Lung microvascular endothelial cell (primary cell): ENCODE measurements at places on chromosomes 5 and 9. TPM values are rescaled to one million over a fixed set of nuclear protein-coding genes. Genes with fewer than 3 reads are reported as not detected.
A peak's percentile ranks its signal among the peaks of the same experiment; 100 is the strongest.

- DNase-seq = peak; percentile 83
These were observed 15.9 kb upstream of the C5orf47 start for GRCh38 chr5:173972925-173973615.

GRCh38 chr5:123264394-123264793, 158.8 kb downstream of the CEP120 start:
- DNase-seq = no peak

PCDHA4 gene
- total RNA-seq = under 0.01 TPM in 2 replicates

DNA sequence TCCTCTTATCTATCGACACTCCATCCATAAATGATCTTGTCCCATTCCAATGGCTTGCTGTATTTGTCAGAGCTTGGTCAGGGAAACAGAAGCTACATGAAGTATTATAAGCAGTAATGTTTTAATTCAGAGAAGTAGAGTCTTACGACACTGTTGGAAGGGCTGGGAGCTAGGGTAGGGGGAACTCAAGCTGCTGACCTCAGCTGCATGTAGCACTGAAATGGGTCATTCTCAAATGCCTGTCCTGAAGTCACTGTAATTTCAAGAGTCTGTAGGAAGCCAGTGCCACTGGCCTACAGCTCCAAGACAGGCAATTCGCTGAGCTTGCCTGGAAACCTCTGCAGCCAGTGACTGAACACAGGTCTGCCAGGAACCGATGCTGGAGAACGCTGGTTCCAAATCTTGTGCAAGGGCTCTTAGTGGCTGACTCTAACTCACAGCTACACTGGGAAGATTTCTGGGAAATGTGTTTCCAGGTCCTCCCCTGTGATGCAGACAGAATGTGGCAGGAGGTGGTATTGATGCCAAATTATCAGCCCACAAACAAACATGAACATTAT, 532.4 kb downstream of the CCDC171 start:
- no peak for DNase-seq

DNA sequence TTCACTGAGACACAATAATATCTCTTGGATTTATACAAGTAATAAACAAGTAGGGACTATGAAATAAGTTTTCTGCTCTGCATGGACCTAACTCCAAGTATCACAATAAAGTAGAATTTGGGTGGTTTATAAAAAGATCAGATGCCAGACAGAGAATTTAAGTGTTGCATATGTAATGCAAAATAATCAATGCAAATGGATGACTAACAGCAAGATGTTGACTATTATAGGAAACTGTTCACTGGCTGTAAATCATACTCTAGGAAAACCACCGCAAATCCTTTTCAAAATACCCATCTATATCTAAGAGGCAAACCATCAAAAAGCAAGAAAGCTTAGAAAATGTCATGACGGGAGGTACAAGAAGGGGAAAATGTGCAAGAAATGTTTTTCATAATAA, 539.8 kb upstream of the FAM174A start:
- DNase-seq = no peak

GRCh38 chr9:114521846-114522245, 16.6 kb upstream of the WHRN start:
- DNase-seq = no peak

ADAMTS12 gene
- total RNA-seq = 0.65 and 3.2 TPM in 2 replicates

GTF3C5 gene
- total RNA-seq = 35.5 and 36.3 TPM in 2 replicates

DNM1 gene
- total RNA-seq = 0.40 and 0.44 TPM in 2 replicates

DNA sequence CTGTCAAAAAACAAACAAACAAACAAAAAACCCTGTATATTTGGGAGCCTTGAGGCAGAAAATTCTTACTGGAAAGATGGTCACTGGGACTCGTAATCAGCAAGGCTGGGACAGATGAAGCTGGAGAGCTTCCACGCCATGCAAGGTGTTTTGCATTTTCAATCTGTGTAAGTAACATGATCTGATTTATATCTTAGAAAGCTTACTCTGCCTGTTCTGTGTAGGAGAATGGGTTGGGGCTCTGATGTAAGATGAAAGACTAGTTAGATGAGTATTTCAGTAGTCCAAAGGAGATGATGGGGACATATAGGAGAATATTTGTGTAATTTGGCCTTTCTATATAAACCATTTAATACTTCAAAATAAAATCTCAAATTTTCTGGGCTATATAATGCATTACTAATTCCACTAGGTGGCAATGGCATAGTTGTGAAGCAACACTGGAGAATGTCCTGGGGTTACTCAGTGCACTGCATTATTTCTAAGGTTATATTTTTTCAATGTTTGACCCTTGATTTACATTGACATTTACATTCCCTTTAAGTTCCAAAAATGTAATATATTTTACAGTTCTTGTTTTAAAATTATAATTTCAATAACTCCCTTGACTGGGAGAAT, 21.9 kb upstream of the FSD1L start:
- DNase-seq = peak; percentile 43

GFPT2 gene
- total RNA-seq = 0.79 and 1.1 TPM in 2 replicates

DNA sequence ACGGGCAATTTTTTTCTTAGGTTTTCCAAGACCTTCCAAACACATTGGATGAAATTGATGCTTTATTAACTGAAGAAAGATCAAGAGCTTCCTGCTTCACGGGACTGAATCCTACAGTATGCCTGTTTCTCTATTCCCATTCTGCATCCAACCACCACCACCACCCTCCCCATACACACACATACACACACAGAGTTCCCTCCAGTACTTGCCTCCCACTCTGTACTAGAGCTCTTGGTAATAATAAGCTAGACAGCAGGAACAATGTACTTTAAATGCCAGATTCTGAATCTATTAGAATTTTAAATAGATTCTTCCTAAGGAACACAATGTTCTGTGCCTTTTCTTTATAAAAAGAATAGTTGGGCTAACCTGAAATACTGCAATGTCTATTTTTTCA, 67.4 kb downstream of the KLF9 start:
- DNase-seq = no peak

DNA sequence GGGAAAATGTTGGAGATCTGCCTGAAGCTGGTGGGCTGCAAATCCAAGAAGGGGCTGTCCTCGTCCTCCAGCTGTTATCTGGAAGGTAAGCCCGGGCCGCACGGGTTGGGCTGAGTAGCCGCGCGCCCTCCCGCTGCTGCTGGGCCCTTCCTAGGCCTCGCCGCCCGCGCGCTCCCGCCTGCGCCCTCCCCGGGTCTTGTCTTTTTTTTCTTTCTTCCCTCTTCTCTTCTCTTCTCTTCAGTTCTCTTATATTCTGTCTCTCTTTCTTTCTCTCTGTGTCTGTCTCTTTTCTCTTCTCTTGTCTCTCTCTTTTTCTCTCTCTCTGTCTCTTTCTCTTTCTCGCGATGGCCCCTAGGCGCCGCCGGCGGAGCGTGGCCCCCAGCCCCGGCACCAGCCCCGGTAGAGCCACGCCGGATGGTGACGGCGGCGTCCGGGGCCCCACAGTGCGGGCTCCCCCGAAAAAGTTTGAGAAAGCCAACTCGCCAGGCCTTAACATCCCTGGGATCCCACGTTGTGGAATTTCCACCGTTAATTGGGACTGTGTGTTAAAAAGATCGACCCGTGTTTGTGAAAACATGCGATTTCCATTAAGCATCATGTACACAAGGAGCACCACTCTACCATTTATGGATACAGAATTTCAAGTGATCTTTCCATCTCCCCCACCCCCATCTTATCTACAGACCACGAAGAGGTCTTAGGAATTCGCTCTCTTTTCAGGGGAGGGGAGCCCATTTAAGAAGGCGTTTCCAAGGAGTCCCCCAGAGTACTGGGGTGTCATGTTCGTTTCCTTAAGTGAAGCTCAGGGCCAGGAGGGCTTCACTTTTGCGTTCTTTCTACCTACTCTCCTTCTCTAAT, 616 bp downstream of the ABL1 start:
- DNase-seq = peak; percentile 58

DNA sequence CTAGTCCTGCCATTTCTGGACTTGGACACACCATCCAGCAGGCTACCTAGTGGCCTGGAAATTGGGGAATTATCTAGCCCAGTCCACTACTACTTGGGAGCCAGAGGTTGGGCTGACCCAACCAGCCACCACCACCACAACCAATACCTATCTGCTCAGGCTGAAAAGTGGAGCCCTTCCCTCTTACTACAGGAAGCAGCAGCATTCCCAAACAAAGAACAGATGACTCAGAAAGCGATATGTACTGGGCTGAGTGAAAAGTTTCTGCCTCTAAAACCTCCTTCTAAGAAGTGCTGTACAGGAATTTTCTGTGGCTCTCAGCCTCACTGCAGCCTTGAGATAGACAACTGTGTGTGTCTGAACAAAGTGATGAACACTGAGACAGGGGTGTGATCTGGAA, 279.4 kb downstream of the CDH10 start:
- no peak for DNase-seq

THOC3 gene
- total RNA-seq = 27.5 and 36.9 TPM in 2 replicates

DNA sequence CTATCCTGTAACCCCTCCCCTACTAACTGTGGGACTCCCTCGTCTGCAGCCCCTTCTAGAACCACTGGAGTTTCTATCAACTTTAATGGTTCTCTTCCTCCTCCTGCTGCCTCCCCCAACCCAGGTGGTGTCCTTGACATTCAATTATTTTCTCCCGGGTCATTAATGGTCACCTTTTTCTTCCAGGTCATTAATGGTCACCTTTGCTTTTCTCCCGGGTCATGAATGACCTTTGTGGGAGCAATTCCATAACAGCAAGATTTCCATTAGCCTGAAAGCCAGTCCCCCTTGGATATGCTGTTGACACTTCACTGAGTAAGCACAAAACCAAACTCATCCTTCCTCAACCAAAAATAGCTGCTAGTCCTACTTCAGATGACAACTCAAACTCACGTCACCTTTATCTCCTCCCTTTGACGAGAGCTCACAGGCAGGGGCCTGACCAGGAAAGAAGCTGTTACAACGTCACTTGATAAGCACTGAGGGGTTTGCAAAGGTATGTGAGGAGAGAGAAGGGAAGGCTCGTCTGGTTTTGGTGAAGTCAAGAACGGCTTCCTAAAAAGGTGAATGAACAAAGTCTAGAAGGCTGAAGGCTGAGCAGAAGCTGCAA, 10.9 kb downstream of the CCDC127 start:
- no peak for DNase-seq

DNA sequence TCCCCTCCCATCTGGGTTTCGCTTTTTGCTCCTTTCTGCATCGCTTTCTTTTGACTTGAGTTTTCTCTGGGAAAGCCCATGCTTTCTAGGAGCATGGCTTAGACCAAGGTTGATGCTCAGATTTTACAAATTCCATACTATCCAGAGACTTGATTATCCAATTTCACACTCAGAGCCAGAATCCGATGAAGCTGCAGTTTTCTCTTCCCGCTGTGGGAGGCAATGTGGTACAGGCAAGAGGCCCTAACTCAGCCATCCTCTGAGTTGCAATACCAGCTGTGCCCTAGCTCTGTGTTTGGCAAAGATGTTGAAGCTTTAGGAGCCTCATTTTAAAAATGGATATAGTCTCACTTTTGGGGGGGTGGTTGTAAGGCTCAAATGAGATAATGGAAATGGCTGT, 85.1 kb downstream of the BRINP1 start:
- no peak for DNase-seq

DNA sequence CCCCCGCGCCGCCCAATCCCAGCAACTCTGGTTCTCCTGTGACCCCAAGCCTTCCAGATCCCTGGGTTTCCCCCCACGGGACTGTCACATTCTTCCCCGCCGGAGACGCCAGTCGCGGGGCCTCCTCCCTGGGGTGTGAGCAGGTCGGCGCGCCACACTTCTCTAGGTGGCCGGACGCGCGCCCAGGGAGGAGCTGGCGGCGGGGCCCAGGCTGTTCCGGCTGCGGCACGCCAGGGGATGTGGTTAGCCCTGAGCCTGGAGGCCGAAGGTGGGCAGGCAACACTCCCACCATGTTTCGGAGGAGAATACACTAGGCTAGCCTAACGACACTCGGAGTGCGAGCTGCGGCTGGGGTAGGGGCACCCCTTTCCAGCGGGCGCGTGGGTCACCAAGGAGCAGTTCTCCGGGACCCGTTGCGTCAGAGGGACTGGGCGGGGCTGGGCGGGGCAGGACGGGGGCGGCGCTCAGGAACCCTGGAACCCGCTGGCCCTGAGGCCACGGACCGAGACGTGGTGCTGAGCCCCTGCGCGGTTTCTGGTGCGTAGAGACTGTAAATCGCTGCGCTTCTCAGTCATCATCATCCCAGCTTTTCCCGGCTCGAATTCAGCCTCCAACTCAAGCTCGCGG, at the start of gene SLC27A6:
Gene SLC27A6 (plus strand): TSS at position 478 of the 627 bp plus-strand sequence. CDS start 650 bp downstream, outside the sequence.
- no peak for DNase-seq

DNA sequence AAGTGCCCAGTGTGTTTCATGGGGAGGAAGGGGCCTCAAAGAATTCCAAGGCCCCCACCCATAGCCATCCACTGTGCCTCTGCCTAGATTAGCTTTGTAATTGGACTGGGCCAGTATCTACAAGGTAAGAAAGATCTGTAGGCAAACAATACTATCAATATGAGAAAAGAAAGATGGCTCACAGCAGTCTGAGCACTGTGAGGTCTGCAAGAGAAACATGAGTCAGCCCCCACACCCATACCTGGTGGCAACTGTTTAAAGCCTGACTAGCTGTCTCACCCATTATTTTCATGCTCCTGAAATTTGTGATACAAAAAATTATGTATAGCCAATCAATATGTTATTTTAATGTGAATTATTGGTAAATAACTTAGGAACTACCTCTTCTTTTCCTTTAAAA, 10.0 kb upstream of the ZNF483 start:
- no peak for DNase-seq

DNA sequence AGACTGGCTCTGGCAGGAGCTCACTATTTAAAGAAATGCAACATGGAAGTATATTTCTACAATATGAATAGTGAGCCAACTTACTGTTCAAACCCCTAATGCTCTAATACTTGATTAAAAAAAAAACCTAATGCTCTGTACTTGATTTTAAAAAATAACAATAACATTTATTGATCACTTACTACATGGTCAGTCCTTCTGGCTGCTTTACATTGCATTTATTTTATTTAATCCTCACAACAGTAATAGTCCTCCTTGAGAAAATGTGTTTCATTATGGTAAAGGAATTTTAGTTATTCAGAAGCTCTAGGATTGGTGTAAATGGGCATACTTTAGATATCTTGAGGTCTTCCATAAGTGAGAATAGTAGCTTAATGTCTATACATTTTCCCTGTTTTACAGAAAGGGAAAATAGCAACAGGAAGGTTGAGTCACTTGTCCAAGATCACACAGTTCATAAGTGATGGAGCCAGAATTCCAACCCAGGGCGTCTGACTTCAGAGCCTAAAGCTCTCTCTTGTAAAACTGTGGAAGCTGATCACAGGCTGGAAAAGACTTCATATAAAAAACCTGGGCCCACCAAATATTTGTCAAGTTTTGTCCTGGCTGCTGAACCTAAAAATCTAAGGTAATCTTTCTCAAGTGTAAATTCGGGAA, 1.0 kb downstream of the STARD4 start:
- DNase-seq = peak; percentile 71

- no peak for DNase-seq
These were observed 261.7 kb downstream of the CDH12 start for GRCh38 chr5:22591461-22591860.

- no peak for DNase-seq
These were observed 65.5 kb downstream of the NR3C1 start for GRCh38 chr5:143337946-143338345.
